ENCODE measurements at places on chromosomes 6 and 20.

- DNase-seq: no peak
Measured at GRCh38 chr20:35108921-35109320, 16.3 kb upstream of the TRPC4AP start.

GRCh38 chr20:17557675-17558006 lies 12.2 kb upstream of the DSTN start:
- no peak for DNase-seq

DNA sequence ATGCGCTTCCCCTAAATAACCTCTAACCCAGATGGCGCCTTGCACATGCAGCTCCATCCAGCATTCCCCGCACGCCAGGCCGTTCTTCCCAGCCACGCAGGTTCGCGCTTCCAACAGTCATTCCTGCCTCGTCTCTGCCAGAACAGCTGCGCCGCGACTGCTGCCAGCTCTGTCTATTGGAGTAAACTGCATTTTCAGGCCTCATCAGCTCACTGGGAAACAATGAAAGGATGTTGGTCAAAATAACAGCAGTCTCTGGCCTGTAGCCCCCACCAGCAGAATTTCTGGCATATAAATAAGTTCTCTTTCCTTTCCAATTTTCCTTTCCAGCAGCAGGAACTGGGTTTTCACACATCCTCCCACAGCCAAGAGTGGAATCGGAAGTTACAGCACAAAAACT lies 14.6 kb downstream of the NRSN1 start:
- DNase-seq: no peak

- DNase-seq: no peak
Measured at GRCh38 chr20:33812152-33812849, 1.2 kb downstream of the CHMP4B start.

DNA sequence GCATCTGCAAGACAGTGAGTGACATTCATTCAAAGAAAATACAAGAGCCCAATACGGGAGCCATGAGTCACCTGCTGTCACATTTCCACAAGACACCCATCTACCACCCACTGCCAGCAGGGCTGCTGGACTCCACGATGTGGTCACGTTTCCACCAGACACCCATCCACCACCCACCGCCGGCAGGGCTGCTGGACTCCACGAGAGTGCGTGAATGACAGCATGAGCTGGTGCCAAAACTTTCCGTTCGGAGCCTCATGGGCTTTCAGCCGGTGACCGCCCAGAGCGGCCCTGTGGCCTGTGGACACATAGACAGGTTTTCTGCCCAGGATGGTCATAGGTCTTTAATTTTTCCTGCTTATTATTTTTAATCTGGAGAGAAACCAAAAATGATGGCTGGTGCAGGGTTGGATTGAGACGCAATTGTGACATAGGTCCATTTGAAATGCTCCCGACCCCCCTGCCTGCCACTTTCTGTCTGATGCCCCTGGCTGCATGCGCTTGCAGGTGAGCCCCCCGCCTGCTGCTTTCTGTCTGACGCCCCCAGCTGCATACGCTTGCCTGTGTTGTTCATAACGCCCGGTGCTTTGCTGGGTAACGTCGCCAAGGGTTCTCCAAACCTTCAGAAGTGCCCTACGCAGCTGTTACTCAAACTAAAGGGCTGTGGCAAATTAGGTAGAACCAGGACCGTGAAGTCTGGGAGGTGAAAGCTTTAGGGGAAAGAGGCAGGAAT lies 59.1 kb upstream of the SMOC2 start:
- DNase-seq: no peak

DNA sequence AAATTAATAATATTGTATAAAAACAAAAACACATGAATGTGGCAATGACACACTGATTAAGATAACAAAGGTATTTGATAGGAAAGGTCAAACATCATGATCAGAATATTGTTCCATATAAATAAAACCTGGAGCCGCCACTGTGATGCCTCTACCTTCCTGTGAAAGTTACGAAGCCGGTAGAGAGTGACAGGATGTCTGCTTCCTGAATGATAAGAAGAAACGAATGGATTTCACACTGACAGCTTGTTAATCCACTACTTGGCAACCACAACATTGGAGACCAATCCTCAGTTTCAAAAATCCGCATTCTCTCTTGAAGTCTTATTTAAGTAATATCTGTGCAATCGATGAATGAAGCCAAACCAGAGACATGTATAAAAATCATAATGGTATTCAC lies 315.1 kb downstream of the HDGFL1 start:
- DNase-seq: no peak

DNA sequence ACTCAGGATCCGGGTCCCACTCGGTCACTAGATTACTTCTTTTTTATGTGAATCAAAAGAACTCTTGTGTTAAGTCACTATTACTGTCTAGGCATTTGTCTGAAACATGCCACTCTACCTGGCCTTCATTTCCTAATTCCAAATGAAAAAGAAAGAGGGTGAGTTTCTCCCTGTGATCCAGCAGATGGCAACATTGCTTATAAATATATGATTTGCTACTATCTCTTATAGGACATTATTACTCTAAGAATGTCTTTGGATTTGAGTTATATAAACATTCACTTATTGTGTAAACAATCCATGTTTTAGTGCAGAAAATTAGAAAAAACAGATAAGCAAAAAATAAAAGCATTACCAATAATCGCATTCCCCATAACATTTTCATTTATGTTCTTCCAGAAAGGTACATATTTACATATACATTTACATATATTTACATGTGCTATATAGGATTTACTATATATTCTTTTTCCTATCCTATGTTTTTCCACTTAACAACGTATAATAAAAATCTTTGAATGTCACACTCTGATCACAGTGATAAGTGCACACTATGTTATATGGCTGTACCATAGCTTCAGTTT lies 66.9 kb downstream of the FAXC start:
- no peak for DNase-seq

DNA sequence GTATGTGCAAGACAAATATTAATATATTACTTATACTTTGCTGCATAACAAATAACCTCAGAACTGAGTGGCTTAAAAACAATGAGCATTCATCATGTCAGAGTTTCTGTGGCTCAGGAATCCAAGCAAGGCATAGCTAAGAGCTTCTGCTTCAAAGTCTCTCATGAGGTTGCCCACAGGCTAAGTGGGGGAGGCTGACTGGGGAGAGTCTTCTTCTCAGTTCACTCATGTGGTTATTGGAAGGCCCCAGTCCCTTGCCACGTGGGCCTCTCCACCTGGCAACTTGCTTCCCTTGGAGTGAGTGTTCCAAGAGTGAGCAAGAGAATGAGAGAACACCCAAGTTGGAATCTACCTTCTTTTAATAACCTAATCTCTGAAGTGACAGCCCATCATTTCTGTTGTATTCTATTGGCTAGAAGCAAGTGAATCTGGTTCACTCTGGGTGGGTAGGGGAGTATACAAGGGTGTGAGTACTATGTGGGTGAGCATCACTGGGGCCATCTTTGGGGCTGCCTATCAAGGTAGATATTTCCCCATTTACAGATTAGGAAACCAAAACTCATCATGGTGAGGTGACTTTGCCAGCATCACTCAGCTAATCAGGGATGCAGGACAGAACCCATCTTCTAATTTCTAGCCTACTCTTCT lies 36.0 kb downstream of the DNAH8 start:
- no peak for DNase-seq

GRCh38 chr6:28167926-28168325 lies 26.2 kb downstream of the ZKSCAN8 start:
- no peak for DNase-seq

- DNase-seq: no peak
Measured at GRCh38 chr6:137952247-137952646, 85.2 kb downstream of the TNFAIP3 start.

DNA sequence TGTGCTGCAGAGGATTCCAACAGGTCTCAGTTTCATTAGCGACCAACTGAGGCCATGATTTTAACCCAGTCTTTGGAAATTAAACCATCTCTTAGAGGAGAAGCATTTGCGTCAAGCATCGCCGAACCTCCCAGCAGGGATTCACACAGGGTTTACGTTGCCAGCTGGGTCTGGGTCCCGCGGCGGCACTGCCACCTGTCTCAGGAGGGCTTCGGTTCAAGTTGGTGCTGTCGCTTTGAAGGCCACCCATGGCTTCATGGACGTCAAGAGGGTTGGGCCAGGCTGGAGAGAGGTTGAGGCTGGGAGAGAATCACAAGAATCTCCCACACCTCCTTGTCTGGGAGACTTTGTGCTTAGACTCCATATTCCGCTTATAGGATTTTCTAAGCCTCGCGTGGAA lies 43.0 kb upstream of the FRMD1 start:
- DNase-seq: no peak

- no peak for DNase-seq
Measured at GRCh38 chr6:41878246-41878645, 16.9 kb downstream of the USP49 start.

GRCh38 chr6:129475477-129476247 lies 234.3 kb downstream of the ARHGAP18 start:
- DNase-seq: no peak

DNA sequence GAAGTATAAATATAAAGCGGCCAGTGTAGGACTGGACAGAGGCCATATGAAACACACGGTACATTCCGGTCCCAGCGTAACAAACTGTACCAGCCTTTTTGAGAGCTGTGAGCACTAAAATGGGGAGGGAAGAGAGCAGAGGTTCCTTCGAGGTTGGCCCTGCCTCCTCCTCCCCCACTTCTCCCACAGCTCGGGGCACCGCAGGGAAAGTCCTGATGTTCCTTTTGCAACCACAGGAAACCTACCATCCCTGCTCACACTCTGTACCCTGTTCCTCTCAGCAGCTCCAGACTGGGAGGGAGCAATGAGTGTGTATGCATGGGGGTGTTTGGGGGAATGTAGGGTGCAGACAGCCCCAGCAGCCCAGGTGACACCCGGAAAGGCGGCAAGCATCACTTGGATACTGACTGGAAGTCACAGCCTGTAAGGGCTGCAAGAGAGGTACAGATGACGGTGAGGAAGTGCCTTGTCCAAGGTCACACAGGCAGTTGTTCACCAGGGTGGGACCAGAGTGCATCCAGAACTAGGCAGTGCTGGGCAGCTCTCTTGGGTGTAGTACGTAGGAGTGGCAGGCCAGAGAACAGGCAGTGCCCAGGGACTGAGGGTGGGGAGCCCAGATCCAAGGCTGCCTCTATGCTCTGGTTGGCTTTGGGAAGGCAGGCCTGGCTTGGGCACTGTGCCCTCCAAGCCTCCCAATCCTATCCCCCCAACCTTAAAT lies 11.0 kb upstream of the ARMC12 start:
- DNase-seq: no peak

- DNase-seq: no peak
Measured at GRCh38 chr6:150503586-150504339, 95.9 kb upstream of the PLEKHG1 start.

DNA sequence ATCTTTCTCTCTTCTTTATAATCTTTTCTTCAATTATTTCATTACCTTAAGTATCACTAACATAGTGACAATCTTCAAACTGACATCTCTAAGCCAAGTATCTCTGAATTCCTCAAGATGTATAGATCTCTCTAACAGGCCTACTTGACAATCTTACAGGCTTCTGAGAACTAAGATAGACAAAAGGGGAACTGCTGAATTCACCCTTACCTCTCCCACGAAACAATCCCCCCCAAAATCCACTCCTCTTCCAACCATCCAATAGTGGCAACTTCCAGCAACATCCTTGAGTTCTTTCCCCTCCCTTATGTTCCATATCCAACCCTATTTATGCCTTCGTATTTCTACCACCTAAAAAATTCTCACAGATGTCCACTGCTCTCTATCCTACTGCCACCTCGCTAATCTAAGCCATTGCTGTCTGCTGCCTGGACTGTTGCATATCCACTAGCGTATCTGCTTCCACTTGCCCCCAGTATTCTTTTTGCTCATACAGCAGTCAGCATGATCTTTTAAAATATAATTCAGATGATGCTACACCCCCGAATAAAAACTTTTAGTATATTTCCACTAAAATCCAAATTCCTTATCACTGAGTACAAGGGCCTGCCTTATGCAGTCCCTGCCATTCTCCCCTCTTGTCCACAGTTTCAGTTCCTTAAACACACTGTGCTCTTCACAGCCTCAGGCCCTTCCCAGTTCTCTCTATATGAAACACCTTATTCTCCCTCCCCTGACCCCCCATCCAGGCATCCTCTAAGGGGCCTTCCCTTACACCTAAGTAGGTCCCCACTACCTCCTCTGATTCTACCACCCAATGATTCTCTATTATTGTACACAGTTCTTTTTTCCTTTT lies 8.0 kb downstream of the REPS1 start:
- no peak for DNase-seq

GRCh38 chr20:38208523-38208922 lies 43.5 kb upstream of the TGM2 start:
- no peak for DNase-seq

- no peak for DNase-seq
Measured at GRCh38 chr6:79874531-79875134, 72.7 kb downstream of the ELOVL4 start.

DNA sequence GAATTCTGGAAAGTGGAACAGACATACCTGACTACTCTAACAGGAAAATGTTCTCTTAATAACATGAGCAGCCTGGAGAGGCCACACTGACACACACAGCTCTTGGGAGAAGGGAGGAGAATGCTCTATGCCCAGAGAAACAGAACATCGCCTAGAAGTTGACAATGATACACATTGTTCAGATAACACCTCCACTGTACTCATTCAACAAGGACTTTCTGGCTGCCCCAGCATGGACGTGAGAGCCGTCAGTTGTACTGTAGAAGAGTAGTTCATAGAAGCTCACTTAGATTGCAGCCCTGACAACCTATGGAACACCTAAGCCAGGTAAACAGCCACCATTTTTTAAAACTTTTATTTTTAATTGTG lies 28.9 kb downstream of the BMP7 start:
- no peak for DNase-seq

DNA sequence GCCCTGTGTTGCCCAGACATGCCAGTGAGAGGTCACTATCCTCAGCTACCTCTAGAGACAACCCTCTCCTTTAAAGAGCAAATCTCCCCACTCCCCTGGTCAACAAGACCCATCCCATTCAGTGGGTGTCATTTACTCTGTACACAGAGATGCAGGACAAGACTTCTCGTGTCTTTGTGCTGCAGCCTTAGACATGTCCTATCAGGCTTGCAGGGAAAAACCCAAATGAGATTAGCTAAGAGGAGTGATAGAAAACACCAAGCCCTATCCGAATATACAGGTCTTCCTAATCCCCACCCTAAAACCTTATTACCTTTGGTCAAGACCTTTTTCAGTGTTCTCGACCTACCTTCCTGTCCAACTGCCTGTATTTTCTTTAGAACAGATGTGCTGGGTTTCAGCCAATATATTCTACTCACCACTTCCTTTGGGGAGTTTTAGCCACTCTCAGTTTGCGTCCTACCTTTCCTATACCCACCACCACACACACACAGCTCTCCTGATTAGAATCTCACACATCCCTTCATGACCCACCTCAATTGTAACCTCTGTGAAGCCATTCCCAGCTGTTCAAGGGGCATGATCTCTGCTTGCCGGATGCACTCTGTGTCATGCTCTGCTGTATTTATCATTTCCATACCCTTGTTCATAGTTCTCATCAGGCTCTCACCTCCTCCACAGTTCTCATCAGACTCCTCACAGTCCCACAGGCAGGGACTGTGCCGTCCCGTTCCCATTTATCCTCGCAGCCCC lies 39.7 kb downstream of the TRAM2 start:
- no peak for DNase-seq

DNA sequence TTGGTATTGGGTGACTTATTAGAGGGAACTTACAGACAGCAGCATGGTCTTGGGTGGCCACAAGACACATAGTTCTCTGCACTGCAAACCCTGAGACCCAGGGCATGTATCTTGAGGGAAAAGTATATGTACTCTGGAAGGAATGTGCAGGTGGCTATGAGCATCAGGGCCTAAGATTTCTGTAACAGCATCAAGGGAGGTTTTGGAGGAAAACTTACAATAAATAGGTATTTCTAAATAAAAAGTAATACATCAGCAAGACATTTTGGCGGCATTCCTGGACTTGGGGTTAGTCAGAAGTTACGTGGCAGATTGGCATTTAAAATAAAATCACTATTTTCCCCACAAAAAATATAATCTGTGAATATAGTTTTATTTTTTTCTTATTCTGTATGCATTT lies 8.0 kb upstream of the STX7 start:
- DNase-seq: no peak

Data from NCI-H1417 treated with DMSO at 0.1 percent for 48 hours (cell line).